ENCODE measurements at places on chromosomes 12 and 14.
A peak's percentile ranks its signal among the peaks of the same experiment; 100 is the strongest.

DNA sequence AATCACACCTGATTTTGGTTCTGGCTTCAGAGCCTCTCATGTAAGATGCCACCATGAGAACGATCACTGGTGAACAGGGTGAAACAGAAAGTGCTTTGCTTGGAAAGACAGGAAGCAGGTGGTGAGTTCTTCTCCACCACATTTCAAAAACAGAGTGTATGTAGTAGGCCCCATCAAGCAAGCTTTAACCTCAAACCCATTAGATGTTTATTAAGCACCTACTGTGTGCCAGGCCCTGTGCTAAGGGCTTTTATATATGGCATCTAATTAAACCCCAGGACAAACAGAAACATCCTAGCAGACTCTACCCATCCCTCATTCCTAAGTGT is 47.8 kb upstream of the MED13L start:
- no peak for DNase-seq

DNA sequence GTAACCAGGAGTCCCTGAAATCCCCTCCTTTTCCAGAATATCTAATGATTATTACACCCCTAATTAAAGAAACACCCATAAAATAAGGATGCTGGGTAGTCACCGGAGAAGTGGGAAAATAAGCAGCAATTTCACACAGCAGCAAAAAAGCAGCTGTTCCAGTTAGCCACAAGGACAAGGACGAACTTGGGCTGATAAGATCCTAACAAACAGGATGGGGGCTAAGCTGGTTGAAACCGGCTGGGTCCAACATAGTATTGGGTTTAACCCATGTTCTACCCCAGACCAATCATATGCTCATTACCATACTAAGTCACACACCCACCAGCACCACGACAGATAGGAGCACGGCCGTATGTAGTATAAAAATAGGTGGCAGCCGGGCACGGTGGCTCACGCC is 100.7 kb downstream of the RPL10L start:
- DNase-seq: no peak

GRCh38 chr12:117363056-117363662 is 1.7 kb upstream of the NOS1 start:
- DNase-seq: no peak

DNA sequence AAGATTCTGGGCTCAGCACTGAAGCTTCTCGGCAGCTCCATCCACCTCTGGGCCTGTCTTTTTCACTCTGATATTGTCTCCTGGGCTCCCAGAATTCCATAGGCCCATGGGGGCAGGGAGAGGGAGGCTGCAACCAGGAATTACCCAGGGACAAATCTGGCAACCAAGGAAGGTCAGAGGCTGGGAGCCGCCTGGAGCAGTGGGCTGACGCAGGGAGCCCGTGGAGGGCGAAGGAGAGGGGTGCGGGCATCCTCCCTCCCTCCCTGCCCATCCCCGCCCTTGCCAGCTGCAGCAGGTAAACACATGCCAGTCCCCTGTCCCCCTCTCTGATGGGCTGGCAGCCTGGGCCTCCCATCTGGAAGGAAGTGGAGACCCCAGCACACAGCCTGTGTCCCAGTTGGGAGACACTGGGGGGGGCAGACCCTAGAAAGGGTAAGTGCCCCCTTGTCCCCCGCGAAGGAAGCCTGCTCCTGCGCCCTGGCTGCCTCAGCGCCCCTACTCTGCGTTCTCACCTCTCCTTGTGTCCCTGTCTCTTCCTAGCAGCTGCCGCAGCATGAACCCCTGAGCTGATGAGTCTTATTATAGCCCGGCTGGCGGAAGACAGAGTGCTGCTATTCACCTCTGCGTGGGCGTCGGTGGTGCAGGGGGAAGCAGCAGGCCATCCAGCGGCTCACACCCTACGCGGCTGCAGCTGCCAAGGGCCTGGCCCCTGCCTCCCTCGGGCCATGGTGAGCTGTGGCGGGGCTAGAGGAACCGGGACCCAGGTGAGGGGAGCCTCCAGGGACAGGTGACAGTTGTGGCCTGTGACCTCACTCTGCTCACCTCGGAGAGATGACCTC is 6.7 kb downstream of the LRTM2 start:
- DNase-seq: no peak

GRCh38 chr12:52250048-52250990 is 17.3 kb downstream of the KRT7 start:
- DNase-seq: no peak

DNA sequence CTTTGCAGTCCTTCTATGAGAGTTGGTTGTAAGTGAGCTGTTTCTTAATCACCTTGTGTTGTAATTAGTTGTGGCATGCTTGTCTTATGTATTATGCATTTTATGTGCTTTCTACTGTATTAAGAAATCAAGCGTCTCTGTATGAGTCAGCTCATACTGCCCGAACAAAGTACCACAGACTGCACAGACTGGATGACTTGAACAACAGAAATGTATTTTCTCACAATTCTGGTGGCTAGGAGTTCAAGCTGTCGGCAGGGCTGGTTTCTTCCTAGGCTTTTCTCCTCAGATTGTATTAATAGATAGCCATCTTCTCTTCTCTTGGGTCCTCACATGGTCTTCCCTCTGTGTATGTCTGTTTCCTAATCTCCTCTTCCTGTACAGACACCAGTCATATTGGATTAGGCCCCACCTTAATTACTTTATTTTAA is 77.7 kb downstream of the FLRT2 start:
- peak; percentile 39 for DNase-seq

- no peak for DNase-seq
These were observed 228.2 kb downstream of the BCL11B start for GRCh38 chr14:99043756-99044155.

DNA sequence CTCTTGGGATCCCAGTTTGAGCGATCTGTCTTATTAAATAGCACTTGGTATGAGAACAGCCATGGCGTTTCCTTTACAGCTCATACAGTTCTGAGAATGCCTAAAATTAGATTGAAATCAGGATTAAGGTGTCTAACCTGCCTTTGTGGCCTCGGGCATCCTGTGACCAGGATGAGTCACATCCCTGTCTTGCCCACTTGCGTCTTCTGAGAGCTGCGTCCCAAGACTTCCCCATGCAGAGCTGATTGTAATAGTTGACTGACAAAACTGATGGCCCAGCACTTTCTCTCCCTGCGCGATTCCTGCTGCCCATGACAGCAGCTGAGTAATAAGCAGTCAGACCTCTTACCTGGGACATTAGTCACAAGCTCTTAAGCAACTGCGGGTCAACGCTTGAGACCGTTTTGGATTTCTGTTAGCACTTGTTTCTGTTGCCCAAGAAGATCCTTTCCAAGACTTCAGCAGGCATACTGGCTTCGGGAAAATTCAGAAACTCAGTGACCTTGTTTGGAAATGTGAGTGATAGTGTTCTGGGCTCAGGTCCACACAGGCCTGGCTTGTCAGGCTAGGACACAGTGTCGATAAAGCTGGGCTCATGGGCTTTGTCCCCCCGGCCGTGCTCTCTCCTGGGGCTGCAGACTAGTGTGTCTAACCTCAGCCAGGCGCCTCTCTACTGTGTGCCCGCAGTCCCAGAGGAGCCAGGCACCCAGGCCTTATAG is 169.9 kb upstream of the HIF1A start:
- DNase-seq: peak; percentile 58

DNA sequence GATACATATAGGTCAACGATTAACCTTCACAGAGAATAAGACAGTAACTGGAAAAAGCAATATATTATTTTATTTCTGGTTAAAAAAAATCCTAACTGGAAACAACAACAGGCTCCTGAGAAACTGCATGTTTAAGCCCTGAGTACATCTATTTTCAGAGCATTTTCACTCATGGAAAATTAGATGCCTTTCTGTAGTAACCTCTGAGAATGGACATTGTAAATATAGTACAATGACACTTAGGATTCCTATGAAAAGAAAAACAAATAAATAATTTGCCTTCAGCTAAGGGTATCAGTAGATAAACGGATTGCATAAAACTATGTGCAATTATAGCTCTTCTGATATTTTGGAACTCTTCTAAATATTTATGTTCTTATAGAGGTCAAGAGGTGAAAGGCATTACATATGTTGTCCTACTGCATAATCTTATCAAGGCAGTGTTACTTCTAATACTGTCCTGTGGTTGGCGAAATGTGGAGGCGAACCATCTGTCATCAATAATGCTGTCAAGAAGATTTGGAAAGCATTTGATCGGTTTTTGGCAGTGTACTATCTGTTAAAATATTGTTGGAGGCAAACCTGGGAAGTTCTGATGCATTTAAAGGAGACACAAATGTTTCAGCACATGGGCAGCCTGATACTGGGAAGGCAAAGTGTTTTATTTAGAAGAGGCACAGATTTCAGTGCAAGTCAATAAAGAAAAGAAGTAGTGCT is 381.8 kb downstream of the BTG1 start:
- no peak for DNase-seq

Measured in hepatocyte (in vitro differentiated cells).